ENCODE measurements at places on chromosomes 12 and 14.

DNA sequence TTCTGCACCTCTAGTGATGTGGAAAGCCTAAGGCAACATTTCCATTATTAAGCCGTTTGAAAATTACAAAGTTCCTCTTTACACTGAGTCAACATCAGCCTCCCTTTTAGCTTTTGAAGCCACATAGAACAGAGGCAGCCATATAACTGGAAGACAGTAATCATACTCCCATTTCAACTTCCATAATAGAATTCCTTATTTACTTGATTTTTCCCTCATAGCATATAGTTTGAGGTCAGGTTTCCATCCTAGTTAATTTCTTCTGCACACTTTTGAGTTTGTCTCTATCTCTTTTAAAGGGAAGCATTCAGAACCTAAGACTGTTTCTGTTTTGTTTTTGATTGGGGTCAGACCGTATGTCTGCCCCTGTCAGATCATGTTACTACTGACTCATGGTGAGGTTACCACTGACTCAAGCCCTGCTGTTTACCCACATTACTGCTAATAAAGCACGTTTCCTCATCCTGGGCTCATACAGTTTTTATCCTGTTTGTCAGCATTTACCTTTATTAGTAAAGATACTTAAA lies 161.0 kb downstream of the SLC38A4 start:
- no peak for DNase-seq
- no peak overlapping the region for H3K27ac ChIP-seq
- peaks cover 15% of the 10 kb centered on the region for H3K4me1 ChIP-seq
- H3K36me3 ChIP-seq: no peaks in the 10 kb centered on the region
- no peaks in the 10 kb centered on the region for H3K27me3 ChIP-seq
- no peak overlapping the region for H3K4me3 ChIP-seq

DNA sequence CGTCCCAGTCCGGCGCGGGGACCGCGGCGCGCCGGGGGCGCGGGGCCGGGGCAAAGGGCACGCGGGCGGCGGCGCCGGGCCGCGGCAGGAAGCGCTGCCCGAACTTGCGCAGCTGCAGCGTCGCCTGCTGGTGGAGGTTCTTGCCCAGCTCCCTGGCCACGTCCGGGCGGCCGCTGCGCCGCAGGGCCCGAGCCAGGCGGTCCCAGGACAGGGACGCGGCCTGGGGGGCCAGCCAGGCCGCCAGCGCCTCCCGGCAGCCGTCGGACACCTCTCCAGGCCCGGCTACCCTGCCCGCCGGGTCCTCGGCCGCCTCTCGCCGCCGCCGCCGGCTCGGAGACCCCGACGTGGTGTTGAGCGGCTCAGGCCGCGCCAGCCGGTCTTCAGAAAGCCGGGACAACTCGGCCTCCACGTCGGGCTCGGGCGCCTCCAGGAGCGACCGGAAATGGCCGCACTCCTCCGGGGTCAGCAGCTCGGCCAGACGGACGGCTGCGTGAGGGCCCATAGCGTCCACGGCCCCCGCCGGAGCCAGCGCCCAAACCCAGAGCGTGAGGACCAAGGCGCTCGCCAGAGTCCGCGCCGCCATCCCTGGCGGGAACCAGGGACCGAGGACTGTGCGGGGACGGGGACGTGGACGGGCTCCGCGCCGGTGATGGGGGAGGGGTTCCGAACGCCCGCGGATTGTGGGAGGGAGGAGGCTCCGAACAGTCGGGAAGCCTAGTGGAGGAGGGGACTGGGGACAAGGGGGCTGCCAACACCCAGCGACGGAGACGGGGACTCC lies 34.0 kb downstream of the FIGNL2 start:
- peak; percentile 92 for DNase-seq
- no peaks in the 10 kb centered on the region for H3K4me1 ChIP-seq
- peaks cover 31% of the 10 kb centered on the region for H3K27me3 ChIP-seq
- peak overlapping the region; percentile 60 for H3K4me3 ChIP-seq
- H3K27ac ChIP-seq: no peak overlapping the region

DNA sequence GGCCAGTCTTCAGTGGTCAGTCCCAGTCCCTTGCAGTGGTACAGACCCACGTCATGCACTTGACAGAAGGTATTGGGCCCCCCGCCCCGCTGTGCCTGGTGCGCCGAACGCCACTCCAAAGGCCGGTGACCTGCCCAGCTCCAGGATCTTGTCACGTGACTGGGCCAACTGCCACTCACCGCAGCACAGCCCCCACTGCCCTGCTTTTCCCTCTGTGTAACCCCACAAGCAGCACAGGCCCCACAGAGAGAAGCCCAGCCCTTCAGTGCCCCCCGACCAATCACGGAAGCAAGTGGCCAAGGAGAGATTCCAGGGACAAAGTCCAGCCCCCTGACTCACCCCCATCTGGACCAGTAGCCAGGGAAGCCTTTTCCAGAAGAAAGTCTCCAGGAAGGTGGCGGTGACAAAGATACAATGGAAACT lies 498 bp downstream of the GPR132 start:
- DNase-seq: peak; percentile 52
- peaks cover 13% of the 10 kb centered on the region for H3K4me1 ChIP-seq
- no peaks in the 10 kb centered on the region for H3K27me3 ChIP-seq
- no peak overlapping the region for H3K27ac ChIP-seq
- H3K4me3 ChIP-seq: no peak overlapping the region

DNA sequence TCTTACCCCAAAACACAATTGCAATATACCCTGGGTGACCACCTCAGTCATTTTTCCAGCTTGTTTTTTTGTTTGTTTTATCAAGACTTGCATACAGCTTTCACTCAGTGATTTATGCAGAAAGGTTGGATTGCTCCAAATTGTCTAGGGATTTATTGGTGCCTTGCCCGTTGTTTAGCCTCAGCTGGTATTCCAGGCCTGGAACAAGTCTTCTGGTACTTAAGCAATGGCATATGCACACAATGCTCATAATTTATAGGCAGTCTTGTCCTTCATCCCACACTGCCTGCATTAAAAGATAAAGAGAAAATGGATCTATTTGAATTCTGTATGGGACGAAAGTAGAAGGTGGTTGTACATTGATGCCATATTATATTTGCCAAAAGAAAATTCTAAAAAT lies 392.5 kb downstream of the ADAMTS20 start:
- no peaks in the 10 kb centered on the region for H3K36me3 ChIP-seq
- H3K27ac ChIP-seq: no peak overlapping the region
- no peak for DNase-seq
- H3K4me1 ChIP-seq: no peaks in the 10 kb centered on the region

GRCh38 chr14:55241673-55242072 lies 29.5 kb upstream of the FBXO34 start:
- H3K27ac ChIP-seq: no peak overlapping the region
- peaks cover 38% of the 10 kb centered on the region for H3K27me3 ChIP-seq
- H3K4me1 ChIP-seq: no peaks in the 10 kb centered on the region
- no peak overlapping the region for H3K4me3 ChIP-seq

DNA sequence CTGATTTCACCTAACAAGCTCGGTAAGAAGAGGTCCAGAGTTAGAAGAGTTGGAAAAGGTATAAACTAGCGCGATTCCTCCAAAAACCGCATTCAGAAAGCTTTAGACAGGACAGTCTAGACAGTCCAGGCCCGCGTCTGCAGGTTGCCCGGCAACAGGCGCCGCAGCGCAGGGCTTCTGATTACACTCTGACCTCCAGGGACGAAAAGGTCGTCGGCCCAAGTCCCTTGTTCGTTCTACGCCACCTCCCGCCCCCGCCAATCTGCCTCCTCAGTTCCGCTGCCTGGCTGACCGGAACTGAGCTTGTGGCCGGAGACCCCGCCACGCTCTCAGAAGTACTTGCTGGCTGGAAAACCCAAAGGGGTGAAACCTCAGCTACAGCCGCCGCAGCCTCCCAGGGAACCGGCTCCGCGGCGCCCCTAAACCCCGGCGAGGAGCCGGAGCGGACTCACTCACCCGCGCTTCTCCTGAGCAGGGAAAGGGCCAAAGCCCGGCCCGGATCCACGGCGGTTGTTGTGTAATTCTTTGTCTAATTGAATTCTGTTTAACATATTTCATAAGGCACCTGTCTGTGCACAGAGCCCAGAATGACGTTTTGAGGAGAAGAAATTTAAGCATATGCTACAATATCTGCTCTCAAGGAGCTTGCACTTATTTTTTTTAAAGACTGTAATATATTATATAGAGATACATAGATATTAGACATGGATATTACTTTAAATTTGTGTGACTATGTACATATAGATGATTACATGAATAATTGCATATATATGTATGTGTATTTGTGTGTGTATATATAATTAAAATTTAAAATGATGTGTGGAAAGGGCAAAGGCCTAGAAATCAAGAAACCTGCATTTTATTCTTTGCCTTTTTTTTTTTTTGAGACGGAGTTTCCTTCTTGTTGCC lies at the start of gene CAPS2:
Gene CAPS2, minus strand, starts transcription at position 407 of the 909 bp plus-strand sequence. CDS start 3,826 bp downstream, outside the sequence.
- peak within 1 kb of the TSS; percentile 59 for H3K4me3 ChIP-seq
- no peaks in the 10 kb centered on the region for H3K27me3 ChIP-seq
- DNase-seq: peak; percentile 94

All from neural progenitor cell (in vitro differentiated cells).